ENCODE measurements at places on chromosomes 3 and 15.

DNA sequence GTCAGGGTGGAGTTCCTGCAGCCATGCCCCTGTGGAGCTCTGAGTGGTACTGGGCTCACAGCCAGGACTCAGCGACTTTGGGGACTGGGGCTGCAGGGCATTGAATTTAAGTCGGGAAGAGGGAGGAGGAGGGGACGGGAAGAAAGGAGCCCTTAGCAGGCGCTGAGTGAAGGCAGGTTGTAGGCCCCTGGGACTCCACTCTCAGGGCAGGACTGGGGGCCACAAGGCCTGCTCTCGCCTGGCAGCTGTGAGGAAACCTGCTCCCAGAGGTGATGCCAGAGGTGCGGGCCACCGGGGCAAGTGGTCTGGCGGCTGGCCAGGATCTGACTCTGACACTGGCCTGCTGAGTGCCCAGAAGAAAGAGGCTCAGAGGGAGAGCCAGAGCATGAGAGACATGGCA is 73.5 kb downstream of the EPHB3 start:
- DNase-seq, result no peak

GRCh38 chr3:128278130-128278529 is 124.8 kb downstream of the EEFSEC start:
- DNase-seq, result no peak

DNA sequence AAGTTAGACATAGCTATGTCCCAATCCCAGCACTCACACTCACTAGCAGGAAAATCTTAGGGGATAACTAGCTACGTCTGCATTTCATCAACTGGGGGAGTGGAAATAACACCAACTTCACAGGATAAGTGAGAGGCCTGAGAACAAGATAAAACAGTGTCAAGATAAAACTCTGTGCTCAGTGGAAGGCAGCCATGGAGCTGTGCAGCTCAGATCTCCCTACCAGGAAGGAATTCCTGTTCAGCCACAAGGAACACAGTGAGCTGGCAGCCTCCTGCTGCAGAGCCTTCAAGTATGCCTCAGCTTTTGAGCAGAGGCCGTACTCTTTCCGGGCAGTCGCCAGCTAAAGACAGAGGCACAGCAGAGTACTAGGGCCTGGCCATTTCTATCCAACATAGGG is 115.8 kb upstream of the TOPAZ1 start:
- peak; percentile 6 for DNase-seq

DNA sequence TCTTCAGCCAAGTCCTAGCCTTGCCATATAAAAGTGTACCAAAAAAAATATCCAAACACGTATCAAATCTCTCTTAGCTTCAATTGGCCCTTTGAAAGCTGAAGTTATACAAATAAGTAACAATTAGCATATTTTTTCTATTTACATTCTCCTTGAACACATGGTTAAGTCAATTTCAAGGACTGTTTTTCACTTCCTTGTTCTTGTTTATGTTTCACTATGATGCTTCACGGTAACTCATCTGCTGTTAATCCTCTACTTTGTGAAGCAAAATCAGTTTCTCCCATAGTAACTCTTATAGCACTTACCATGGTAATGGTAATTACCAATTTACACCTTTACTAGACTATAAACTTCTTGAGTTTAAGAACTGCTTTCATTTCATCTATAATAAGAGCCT is 10.6 kb upstream of the SPRED1 start:
- DNase-seq, result no peak

All from GM04503 (cell line).